Endothelial cell of umbilical vein (primary cell): ENCODE measurements at places on chromosomes 12 and 14. TPM values are rescaled to one million over a fixed set of nuclear protein-coding genes. Genes with fewer than 3 reads are reported as not detected.

Gene SMIM41
- not detected in 2 replicates for total RNA-seq

- peaks cover 22% of the 10 kb centered on the region for H3K4me1 ChIP-seq
- H3K4me3 ChIP-seq, result no peak overlapping the region
- no peaks in the 10 kb centered on the region for H3K27me3 ChIP-seq
Measured at GRCh38 chr14:69644814-69645213, 33.4 kb downstream of the SUSD6 start.

GRCh38 chr14:98140862-98141530 lies 1131.0 kb downstream of the BCL11B start:
- H3K4me1 ChIP-seq, result no peaks in the 10 kb centered on the region
- DNase-seq, result no peak
- no peaks in the 10 kb centered on the region for H3K27me3 ChIP-seq
- H3K36me3 ChIP-seq, result no peaks in the 10 kb centered on the region

Gene LRRC9
- not detected in 2 replicates for total RNA-seq

Gene GPR132
- not detected in 2 replicates for total RNA-seq

- H3K27me3 ChIP-seq, result no peaks in the 10 kb centered on the region
- no peaks in the 10 kb centered on the region for H3K4me1 ChIP-seq
- no peaks in the 10 kb centered on the region for H3K36me3 ChIP-seq
- peak; percentile 68 for DNase-seq
- H3K27ac ChIP-seq, result no peak overlapping the region
Measured at GRCh38 chr12:71400481-71400880, 39.1 kb upstream of the LGR5 start.

- peaks cover 21% of the 10 kb centered on the region for H3K36me3 ChIP-seq
- DNase-seq, result peak; percentile 85
- peak overlapping the region; percentile 57 for H3K27ac ChIP-seq
- no peak overlapping the region for H3K4me3 ChIP-seq
Measured at GRCh38 chr12:120126635-120127005, 10.1 kb upstream of the RAB35 start.

- no peaks in the 10 kb centered on the region for H3K36me3 ChIP-seq
- peaks cover 22% of the 10 kb centered on the region for H3K4me1 ChIP-seq
- no peaks in the 10 kb centered on the region for H3K27me3 ChIP-seq
- H3K27ac ChIP-seq, result no peak overlapping the region
Measured at GRCh38 chr12:110035534-110036104, 12.7 kb downstream of the C12orf76 start.

DNA sequence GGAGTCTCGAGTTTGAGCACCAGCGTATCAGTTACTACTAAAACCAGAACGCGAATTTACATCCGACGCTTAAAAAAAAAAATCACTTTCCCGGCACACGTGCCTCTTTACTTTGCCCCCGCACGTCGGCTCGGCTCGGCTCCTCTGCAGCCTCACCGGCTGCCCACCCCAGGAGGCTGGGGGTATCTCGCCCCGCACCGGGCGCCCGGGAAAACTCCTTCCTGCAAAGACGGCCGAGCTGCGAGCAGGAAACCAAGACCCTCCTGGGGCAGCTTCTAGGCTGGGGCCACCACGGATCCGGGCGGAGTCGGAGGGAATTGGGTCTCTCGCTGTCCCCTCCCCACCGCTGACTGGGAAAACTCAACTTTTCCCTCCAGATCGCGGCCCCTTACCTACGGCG lies 610 bp downstream of the VSIG10 start:
- peak overlapping the region; percentile 61 for H3K27ac ChIP-seq
- H3K4me3 ChIP-seq, result peak overlapping the region; percentile 48
- H3K4me1 ChIP-seq, result peaks cover 11% of the 10 kb centered on the region
- H3K27me3 ChIP-seq, result no peaks in the 10 kb centered on the region

DNA sequence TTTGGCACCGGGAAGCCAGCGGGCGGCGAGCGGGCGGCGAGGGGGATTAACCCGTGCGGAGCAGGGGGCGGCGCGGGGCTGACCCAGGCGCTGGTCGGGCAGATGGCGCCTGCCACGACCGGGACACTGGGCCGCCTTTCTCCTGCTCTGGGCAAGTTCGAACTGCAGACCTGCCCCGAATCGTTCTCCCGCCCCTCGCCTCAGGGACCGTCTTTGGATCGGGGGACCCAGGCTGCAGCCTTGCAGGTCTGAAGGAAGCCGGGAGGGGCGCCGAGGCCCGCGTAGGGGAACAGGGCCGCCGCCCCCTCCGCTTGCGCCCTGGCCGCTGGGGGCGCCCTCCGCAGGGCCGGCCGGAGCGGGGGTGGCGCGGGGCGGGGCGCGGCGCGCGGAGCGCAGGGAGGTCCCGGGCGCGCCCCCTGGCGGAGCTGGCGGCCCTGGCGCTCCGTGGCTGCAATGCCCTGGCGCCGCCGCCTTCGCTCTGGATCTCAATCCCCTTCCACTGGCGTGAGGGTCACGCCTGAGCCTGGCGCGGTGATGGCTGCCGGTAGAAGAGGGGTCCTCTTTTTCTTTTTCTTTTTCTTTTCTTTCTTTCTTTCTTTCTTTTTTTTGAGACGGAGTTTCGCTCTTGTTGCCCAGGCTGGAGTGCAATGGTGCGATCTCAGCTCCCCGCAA lies 449 bp upstream of the LTBP2 start:
- peak; percentile 77 for DNase-seq
- H3K36me3 ChIP-seq, result no peaks in the 10 kb centered on the region
- H3K4me3 ChIP-seq, result peak overlapping the region; percentile 81
- H3K27ac ChIP-seq, result peak overlapping the region; percentile 52
- H3K27me3 ChIP-seq, result no peaks in the 10 kb centered on the region

- no peaks in the 10 kb centered on the region for H3K36me3 ChIP-seq
- peaks cover 36% of the 10 kb centered on the region for H3K4me1 ChIP-seq
- peak overlapping the region; percentile 75 for H3K27ac ChIP-seq
- peak overlapping the region; percentile 90 for H3K4me3 ChIP-seq
Measured at GRCh38 chr12:122894193-122895121, 1.5 kb downstream of the VPS37B start.

DNA sequence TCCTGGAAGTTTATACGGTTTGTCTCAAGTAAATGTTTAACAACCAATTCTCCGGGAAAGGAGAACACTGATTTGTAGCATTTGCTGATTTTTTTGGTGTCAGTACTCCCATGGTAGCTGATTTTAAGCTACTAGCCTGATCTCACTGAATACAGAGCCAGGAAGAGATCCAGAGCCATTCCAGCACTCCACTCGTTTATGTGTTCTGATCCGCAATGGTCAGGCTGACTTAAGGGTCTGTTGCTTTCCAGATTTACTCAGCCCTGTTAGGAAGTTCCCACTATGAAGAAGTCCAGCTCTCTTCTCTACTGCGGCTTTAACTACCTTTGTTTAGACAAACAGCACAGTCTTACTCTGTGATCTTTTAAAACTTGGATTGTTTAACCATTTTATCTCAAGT lies 38.0 kb upstream of the NID2 start:
- H3K27me3 ChIP-seq, result peaks cover 4% of the 10 kb centered on the region
- no peaks in the 10 kb centered on the region for H3K4me1 ChIP-seq
- H3K36me3 ChIP-seq, result no peaks in the 10 kb centered on the region
- DNase-seq, result no peak

Gene PNP
- total RNA-seq, result 189 and 271 TPM in 2 replicates

DNA sequence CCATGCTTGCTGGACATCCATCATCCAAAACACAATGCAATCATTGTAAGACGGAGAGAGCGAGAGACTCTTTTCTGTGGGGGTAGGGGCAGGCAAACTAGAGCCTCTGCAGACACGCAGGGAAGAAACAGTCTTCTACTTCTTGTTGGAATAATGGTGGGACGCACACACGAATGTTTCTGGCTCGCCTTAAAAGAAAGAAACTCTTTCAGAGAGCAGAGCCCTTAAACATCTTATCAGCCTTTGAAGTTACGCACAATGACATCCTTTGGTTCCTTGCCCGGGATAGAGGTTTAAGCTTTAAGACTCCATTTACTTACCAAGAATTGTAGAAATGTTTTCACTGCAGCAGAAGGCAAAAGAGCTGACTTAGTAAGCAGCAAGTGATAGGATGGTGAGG lies 133.8 kb upstream of the FOXN3 start:
- no peaks in the 10 kb centered on the region for H3K27me3 ChIP-seq
- no peak overlapping the region for H3K4me3 ChIP-seq

DNA sequence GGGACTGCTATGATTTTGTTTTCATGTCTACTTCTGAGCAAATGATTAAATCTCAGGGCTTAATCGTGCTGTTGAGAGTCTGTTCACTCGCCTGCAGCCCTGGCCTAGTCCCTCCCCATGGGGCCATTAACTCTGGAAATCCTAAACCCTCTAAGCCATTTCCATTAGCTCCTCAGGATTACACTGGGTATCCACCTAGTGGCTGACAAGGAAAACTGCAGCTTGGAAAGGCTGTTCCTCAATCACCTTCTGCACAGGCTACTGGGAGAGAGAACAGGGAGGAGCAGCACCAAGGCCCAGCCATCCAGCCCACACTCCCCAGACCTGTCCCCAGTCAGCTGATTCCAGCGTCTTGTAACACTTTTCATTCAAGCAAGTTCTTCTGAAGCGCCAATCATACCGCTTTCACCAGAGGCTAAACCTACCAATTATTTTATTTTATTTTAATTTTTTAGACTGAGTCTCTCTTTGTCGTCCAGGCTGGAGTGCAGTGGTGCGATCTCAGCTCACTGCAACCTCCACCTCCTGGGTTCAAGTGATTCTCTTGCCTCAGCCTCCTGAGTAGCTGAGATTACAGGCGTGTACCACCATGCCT lies 48.7 kb downstream of the NEUROD4 start:
- peak; percentile 43 for DNase-seq
- no peaks in the 10 kb centered on the region for H3K4me1 ChIP-seq
- no peaks in the 10 kb centered on the region for H3K36me3 ChIP-seq
- H3K27me3 ChIP-seq, result peaks cover 3% of the 10 kb centered on the region

GRCh38 chr14:105317546-105317945 lies 3.0 kb downstream of the PACS2 start:
- no peak overlapping the region for H3K27ac ChIP-seq
- H3K4me1 ChIP-seq, result peaks cover 8% of the 10 kb centered on the region
- H3K36me3 ChIP-seq, result no peaks in the 10 kb centered on the region
- DNase-seq, result no peak

- no peak overlapping the region for H3K4me3 ChIP-seq
- no peaks in the 10 kb centered on the region for H3K36me3 ChIP-seq
- DNase-seq, result no peak
- H3K27me3 ChIP-seq, result no peaks in the 10 kb centered on the region
- no peaks in the 10 kb centered on the region for H3K4me1 ChIP-seq
- no peak overlapping the region for H3K27ac ChIP-seq
Measured at GRCh38 chr12:117820216-117820907, 148.4 kb downstream of the KSR2 start.

DNA sequence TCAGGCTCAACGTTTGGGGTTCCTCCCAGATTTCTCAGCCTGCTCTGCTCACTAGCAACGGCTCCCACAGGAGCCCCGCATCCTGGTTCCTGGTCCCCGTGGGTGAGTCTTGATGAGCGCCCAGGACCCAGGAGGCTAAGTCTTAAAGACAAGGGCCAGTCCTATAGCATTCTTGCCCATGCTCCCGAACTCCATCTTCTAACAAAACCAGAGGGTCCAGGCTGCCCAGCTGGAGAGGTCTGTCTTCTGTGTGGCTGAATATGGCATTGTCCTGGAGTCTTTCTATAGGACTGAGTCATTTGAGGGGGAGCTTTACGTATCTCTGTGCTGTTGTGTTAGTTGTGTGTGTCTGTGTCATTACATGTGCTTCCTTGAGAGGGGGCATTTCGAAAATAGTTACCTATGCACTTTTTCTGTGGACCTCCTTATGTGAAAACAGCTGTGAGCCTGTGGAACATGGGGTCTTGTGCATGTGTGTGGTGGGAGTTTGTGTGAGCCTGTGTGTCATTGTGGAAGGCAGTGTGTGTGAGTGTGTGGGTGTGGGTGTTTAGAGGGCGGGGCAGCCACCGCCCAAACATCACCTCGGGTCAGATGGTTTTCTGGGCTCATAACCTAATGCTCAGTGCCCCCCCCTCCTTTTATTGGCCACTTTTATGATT lies 9.1 kb upstream of the TBX5 start:
- no peak overlapping the region for H3K4me3 ChIP-seq
- no peak overlapping the region for H3K27ac ChIP-seq
- H3K27me3 ChIP-seq, result peaks cover 21% of the 10 kb centered on the region
- DNase-seq, result no peak
- H3K36me3 ChIP-seq, result no peaks in the 10 kb centered on the region

DNA sequence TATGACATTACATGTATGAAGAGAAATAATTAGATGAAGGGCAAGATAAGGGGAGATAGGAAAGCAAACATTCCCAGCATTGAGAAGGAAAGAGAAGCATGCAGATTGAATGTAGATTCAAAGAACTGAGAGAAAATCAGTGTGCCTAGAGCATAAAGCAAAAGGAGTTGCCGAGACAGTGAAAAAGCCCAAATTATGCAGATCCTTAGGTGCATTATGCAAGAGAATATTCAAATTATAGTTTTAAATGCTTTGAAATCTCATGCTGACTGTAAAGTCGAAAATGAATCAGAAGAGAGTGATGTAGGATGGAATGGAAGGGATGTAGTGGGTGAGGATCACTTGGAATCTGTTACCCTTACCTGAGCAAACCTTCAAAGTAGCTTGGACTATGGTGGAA lies 49.9 kb downstream of the PPP4R4 start:
- H3K27ac ChIP-seq, result no peak overlapping the region
- DNase-seq, result no peak
- H3K4me1 ChIP-seq, result no peaks in the 10 kb centered on the region
- no peaks in the 10 kb centered on the region for H3K27me3 ChIP-seq
- no peak overlapping the region for H3K4me3 ChIP-seq

- H3K36me3 ChIP-seq, result peaks cover 2% of the 10 kb centered on the region
- H3K27ac ChIP-seq, result no peak overlapping the region
- peaks cover 24% of the 10 kb centered on the region for H3K4me1 ChIP-seq
- peak; percentile 34 for DNase-seq
- no peak overlapping the region for H3K4me3 ChIP-seq
- H3K27me3 ChIP-seq, result no peaks in the 10 kb centered on the region
Measured at GRCh38 chr14:50333014-50333509, 20.9 kb downstream of the DMAC2L start.

- H3K4me1 ChIP-seq, result no peaks in the 10 kb centered on the region
- no peak for DNase-seq
- no peak overlapping the region for H3K27ac ChIP-seq
- H3K36me3 ChIP-seq, result no peaks in the 10 kb centered on the region
- H3K4me3 ChIP-seq, result no peak overlapping the region
- H3K27me3 ChIP-seq, result no peaks in the 10 kb centered on the region
Measured at GRCh38 chr12:1322821-1323220, 271.6 kb downstream of the FBXL14 start.

GRCh38 chr14:93951635-93952540 lies 24.5 kb downstream of the ASB2 start:
- DNase-seq, result no peak
- no peak overlapping the region for H3K4me3 ChIP-seq
- H3K4me1 ChIP-seq, result no peaks in the 10 kb centered on the region
- H3K27me3 ChIP-seq, result no peaks in the 10 kb centered on the region
- H3K27ac ChIP-seq, result no peak overlapping the region
- H3K36me3 ChIP-seq, result no peaks in the 10 kb centered on the region

- H3K27ac ChIP-seq, result no peak overlapping the region
- no peaks in the 10 kb centered on the region for H3K27me3 ChIP-seq
- no peak overlapping the region for H3K4me3 ChIP-seq
- DNase-seq, result no peak
Measured at GRCh38 chr12:17691369-17691768, 398.6 kb downstream of the RERGL start.
